ENCODE measurements at places on chromosomes 13 and 19.

- peak; percentile 8 for DNase-seq
Measured at GRCh38 chr13:66574606-66575005, 655.5 kb downstream of the PCDH9 start.

DNA sequence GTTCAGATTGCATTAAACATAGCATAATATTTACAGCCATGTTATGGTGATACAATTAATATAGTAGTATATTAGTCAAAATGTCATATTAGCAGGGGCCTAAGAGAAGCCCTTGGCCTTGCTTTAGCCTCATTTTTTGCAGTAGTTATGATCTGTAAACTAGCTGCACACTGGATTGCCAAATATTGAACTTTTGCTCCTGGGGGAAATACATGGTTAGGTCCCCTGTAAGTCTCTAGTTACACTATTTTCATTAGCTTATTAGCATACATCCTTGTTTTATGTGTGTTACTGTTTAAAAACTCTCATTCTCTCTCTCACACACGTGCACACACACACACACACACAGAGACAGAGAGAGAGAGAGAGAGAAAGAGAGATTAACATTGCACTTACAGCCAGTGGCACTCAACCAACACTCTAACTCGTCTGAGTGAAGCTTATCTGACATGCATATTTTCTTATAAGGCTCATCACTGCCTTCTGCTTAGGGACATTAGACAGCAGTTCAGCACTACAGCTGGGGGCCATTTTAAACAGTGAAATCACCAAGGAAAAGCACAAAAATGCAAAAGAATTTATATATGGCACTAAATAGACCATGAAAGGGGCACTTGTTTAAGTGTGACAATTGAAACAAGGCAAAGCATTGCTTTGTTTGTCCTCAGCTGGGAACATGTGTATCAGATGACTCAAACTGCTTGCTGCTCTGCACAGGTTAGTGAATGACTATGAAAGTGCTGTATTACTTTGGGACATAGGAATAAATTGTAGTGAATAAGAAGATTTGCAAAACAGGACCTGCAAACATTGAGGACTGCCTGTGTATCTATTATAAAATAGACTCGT lies 278.7 kb downstream of the GPC6 start:
- no peak for DNase-seq

DNA sequence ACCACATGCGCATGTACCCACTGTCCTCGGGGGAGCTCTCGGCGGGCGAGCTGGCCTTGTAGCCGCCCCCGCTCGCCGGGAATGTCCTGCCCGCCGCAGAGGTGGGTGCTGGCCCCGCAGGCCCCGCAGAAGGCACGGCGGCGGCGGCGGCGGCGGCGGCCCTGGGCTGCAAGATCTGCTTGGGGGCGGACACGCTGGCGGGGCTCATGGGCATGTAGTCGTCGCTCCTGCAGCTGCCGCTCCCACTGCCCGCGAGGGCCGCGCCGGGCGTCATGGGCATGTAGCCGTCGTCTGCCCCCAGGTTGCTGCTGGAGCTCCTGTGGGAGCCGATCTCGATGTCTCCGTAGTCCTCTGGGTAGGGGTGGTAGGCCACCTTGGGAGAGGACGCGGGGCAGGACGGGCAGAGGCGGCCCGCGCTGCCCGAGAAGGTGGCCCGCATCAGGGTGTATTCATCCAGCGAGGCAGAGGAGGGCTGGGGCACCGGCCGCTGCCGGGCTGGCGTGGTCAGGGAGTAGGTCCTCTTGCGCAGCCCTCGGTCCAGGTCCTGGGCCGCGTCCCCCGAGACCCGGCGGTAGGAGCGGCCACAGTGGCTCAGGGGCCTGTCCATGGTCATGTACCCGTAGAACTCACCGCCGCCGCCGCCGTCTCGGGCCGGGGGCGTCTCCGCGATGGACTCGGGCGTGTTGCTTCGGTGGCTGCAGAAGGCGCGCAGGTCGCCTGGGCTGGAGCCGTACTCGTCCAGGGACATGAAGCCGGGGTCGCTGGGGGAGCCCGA lies 2.4 kb downstream of the IRS2 start:
- DNase-seq: peak; percentile 47

DNA sequence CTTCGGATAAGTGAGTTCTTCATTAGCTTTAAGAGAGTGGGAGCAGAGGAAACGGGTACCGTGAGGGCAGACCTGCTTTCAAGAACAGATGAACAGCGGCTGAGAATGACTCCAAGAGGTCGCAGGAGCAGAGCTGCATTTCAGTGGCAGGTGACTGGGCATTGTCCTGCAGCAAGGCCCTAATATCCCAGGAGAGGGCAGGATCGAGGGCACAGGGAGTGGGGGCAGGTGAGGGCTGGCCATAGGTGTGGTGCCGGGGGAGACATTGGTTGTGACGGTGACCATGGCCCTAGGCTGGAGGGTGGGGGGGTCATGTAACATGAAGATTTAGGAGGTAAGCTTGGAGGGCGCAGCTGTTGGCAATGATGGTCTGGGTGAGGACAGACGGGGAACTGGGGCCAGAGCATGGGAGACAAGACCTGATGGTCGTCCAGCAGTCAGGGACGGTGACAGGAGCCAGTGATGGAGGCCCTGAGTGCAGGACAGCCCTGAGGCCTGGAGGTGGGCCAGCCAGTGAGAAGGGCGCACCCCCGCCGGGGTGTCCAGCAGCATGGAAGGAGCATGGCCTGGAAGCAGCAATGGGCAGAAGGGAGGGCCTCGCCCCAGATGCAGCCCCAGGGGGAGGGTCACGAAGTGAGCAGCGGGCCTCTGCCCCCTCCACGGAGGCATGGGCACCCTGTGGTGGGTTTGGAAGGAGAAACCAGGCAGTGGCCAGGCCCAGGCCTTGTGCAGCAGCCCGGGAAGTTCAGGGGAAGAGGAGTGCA lies 29.2 kb upstream of the LAMP1 start:
- DNase-seq: no peak

DNA sequence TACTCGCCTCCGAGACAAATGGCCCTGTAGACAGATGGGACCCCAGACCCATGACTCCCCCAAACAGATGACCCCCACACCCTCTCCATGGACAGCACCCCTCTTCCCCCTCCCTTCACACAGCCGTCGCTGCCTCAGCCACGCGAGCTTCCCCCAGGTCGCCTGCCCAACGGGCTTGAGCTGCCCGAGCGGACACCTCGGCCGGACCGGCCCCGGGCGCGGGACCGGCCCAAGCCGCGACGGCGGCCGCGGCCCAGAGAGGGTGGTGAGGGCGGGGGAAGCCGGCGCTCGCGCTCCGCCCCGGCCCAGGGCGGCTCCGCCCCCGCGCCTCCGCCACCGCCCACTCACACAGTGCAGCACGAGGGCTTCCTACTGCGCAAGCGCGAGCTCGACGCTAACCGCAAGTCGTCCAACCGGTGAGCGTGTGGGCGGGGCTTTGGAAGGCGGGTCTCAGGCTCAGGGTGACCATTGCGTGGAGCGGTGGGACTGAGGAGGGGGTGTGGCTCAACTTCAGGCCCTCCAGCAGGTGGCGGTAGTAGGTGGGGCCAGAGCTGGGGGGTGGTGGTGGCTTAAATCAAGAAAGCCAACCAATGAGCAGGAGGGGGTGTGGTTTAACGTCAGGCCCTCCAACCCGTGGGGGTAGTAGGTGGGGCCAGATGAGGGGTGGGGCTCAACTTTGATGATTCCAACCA lies 6.2 kb upstream of the SHKBP1 start:
- peak; percentile 98 for DNase-seq

GRCh38 chr13:27354379-27354778 lies 70.0 kb upstream of the GTF3A start:
- peak; percentile 70 for DNase-seq

DNA sequence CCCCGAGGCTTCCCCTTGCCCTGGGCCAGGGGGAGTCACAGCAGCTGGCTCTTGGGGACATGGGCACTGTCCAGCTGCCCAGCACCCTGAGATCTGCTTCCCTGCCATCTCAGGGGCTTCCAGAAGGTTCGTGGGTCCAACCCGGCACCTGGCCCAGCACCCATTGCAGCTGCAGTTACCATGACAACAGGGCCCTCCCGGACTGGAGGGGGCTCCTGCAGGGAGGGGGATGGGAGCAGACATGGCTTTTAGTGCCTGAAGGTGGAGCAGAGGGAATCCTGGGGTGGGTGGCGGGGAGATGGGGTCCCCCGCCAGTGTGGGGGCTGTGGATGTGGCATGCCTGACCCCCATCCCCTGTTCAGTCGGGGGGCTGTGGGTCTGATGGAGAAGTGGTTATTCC lies 14.7 kb downstream of the PIN1 start:
- DNase-seq: no peak

- DNase-seq: no peak
Measured at GRCh38 chr13:59119475-59119874, 1044.3 kb downstream of the DIAPH3 start.

GRCh38 chr19:31144075-31144870 lies 205.0 kb downstream of the TSHZ3 start:
- DNase-seq: no peak

GRCh38 chr13:22298530-22298929 lies 627.7 kb downstream of the FGF9 start:
- DNase-seq: no peak

DNA sequence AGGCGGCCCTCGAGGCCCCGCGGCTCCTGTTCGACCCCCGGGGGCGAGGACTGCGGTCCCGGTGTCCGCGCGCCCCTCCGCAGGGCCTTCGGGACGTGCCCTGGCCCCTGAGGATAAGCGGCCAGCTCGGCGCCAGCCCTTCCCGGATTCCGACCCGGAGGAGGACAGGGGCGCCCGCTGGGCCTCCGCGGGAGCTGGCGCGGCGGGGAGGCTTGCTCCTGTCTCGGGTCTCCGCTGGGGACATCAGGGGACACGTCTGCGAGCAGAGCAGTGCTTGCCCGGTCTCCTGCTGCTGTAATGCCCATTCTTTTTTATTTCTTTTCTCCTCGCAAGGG lies 829 bp downstream of the B3GLCT start:
- DNase-seq: peak; percentile 14

DNA sequence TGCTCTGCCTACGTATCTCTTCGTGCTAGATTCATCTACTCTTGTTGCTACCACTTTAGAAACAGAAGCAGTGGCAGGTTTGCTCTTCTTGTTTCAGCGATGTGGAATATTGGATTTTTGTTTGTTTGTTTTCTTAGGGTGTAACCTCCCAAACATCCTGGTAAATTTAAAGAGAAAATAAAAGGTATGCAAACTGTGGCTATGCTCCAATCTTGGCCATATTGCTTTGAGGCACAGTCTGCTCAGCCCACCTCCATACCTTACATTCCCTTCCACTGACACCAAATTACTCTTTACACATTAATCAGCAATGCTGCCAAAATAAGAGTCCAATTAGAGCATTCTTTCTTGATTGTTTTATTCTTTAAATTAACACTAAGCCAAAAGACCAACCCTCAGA lies 25.2 kb upstream of the UBL3 start:
- DNase-seq: no peak

- no peak for DNase-seq
Measured at GRCh38 chr13:51052581-51052980, 58.5 kb downstream of the C13orf42 start.

DNA sequence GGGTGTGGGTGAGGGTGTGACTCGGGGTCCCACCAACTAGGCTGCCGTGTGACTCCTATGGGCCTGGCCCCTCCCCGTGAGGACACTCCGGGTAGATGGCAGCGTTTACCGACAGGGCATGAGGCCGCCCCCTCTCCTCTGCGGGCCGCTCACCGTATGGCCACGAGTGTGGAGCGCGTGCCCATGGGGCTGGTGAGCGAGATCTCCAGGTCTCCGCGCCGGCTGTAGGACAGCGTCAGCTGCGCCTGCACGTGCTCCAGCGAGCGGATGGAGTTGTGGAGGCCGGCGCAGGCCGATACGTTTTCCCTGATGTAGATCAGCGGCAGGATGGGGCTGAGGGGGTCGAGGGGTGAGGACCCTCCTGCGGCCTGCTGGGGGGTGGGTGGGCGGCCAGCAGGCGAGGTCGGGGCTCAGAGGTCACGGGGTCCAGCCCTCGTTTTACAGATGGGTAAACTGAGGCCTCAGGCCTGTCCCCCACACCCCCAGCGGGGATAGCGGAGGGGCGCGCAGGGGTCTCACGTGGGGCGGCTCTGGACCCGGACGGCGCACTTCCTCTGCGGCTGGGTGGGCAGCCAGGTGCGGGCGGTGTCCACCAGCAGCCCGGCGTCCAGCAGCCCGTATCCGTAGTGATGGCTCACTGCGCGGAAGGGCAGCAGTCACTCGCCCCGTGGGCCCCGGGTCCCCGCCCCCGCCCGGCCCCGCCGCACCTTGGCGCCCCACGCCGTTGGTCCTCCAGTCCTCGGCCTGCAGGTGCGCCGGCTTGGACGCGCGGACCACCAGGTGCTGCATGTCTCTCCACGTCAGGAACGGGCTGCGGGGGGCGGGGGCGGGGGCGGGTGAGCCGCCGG lies 4.3 kb upstream of the C19orf25 start:
- no peak for DNase-seq

GRCh38 chr13:99125326-99125915 lies 75.2 kb upstream of the UBAC2 start:
- no peak for DNase-seq

DNA sequence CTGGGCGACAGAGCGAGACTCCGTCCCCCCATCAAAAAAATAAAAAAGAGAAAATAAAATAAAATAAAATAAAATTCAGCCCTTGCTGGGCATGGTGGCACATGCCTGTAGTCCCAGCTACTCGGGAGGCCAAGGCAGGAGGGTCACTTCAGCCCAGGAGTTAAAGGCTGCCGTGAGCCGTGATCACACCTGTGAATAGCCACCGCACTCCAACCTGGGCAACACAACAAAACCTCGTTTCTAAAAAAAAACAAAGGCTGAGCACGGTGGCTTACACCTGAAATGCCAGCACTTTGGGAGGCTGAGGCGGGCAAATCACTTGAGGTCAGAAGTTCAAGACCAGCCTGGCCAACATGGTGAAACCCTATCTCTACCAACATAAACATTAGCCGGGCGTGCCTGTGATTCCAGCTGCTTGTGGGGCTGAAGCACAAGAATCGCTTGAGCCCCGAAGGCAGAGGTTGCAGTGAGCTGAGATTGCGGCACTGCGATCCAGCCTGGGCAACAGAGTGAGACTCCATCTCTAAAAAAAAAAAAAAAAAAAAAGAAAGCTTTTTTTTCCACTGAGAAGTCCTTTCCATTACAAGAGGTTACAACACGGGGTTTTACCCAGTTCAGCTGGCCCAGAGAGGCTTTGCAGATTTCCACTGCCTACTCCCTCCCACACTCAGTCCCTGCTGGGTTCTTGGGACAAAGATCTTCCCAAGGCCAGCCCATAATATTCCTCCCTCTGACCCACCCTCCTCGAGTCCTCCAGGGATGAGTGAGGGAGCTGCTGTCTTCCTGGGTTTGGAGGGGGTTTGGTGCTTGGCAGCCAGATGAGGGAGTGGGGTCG lies 6.4 kb downstream of the ANGPTL4 start:
- peak; percentile 73 for DNase-seq

- DNase-seq: no peak
Measured at GRCh38 chr19:15367439-15367838, 12.1 kb downstream of the AKAP8 start.

GRCh38 chr13:32476021-32476731 lies 48.2 kb upstream of the N4BP2L1 start:
- DNase-seq: no peak

- no peak for DNase-seq
Measured at GRCh38 chr13:100089465-100090032, 656 bp downstream of the PCCA start.

GRCh38 chr19:18002347-18002850 lies 5.6 kb upstream of the ARRDC2 start:
- DNase-seq: no peak

- peak; percentile 6 for DNase-seq
Measured at GRCh38 chr13:34046457-34046856, 228.5 kb downstream of the RFC3 start.

All from fibroblast of gingiva (primary cell).